ENCODE measurements at places on chromosomes 5 and 9.
A peak's percentile ranks its signal among the peaks of the same experiment; 100 is the strongest.

- peak; percentile 38 for DNase-seq
Measured at GRCh38 chr5:123671042-123671441, 159.1 kb downstream of the CSNK1G3 start.

DNA sequence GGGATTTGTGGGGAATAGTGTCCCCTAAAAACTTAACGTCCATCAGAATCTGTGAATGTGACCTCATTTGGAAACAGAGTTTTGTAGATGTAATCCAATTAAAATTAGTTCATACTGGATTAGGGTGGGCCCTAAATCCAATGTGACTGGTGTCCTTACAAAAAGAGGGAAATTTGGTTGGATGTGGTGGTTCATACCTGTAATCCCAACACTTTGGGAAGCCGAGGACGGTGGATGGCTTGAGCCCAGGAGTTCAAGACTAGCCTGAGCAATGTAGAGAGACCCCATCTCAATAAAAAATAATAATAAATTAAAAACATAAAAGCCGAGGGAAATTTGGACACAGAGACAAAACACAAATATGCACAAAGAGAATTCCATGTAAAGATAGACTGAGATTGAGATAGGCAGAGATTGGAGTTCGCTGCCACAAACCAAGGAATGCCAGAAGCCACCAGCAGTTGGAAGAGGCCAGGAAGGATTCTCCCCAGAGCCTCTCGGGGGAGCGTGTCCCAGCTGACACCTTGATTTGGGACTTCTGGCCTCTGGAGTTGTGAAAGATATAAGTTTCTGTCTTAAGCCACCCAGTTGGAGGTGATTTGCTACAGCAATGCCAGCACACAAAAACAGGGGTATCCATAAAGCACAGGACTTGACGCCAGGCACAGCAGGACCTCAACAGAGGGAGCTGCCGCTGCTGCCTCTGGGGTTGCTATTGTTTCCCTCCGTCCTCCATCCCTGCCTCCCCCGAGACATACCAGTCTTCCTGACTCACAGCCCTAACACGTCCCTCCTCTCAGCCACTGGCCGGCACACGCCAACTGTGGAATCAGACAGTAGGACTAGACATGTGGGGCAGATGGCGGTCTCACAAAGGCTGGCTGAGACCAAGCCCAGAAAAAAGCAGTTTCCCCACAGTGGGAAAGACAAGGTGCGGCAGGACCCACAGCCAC, 73.8 kb upstream of the IL17B start:
- peak; percentile 76 for DNase-seq

GRCh38 chr9:29697011-29697410, 2123.7 kb upstream of the C9orf72 start:
- peak; percentile 32 for DNase-seq

GRCh38 chr9:116070256-116070914, 83.2 kb upstream of the PAPPA start:
- no peak for DNase-seq

GRCh38 chr5:176561259-176561658, 12.1 kb downstream of the CDHR2 start:
- DNase-seq: no peak

- peak; percentile 6 for DNase-seq
Measured at GRCh38 chr5:105508519-105508918, 1945.9 kb upstream of the NUDT12 start.

- no peak for DNase-seq
Measured at GRCh38 chr9:87530716-87531115, 33.0 kb downstream of the DAPK1 start.

GRCh38 chr5:60497706-60498500, 202.1 kb downstream of the DEPDC1B start:
- DNase-seq: no peak

DNA sequence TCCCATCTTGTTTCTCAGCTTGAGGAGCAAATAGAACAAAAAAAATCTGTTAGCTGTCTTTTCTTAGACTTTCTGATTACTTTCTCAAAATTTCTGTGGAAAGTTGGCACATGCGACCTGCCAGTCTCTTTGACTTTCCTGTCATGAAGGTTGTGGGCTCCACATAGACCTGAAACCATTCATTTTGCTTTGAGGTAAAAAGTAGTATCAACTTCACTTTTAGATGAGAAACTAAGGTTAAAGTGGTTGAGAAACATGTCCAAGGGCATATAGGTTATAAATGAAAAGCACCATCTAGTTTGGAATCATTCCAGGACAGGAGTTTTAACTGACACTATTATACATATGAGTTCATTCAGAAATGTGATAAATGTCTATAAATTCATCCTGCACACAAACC, 42.7 kb downstream of the ST8SIA4 start:
- DNase-seq: no peak
